Muscle of back (tissue), 13 donors: ENCODE measurements at places on chromosomes 2 and 18.
A peak's percentile ranks its signal among the peaks of the same experiment; 100 is the strongest.

DNA sequence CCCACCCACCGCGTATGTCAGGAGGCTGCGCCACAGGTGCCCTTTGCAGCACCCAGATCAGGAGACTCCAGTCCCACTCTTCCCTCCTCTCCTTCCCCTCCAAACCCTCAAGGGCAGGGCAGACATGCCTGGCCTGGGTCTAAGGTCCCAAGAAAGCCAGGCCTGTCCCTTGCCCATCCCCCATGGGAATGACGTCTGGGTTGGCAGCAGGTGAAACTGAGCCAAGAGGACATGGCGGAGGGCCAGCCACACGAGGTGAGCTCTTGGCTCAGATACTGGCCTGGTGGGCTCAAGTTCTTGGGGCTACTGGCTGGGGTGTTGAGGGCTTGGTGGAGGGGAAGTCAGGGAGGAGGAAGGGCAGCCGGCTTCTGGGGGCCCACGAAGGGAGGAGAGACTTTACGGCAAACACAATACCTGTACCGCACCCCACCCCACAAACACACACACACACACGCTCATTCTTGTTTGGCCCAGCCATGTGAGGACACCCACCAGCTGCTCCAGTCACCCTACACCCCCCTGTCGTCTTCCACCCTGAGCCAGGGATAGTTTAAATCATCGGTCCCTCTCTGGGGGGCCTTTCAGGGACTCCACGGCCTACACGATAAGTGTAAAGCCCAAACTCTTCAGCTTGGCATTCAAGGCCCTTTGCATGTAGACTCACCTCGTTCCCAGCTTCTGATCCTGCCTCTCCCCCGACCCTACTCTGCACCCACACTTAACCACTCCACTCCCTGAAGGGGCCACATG lies 24.1 kb upstream of the TNS1 start:
- DNase-seq = peak; percentile 6

DNA sequence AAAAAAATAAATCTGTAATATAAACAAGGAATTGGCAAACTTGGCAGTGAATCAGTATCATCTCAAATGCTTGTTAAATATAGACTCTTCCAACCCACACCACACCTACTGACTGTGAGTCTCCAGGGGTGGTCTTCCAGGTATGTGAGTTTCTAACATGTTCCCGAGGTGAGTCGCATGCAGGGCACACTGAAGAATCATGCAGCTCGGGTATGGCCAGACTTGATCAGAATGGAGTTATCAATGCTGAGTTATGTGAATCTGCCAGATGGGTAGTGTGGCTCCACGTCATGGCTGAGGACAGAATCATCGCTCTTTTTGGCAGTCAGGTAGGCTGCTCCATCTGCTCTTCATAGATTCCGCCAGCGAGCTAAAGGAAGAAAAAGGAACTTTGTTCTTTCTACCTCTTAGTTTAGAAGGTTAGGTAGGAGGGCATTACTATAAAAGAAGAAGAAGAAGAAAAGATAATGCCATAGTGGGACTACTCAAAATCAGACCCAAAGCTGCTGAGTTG lies 1279.7 kb upstream of the ZEB2 start:
- DNase-seq = no peak

DNA sequence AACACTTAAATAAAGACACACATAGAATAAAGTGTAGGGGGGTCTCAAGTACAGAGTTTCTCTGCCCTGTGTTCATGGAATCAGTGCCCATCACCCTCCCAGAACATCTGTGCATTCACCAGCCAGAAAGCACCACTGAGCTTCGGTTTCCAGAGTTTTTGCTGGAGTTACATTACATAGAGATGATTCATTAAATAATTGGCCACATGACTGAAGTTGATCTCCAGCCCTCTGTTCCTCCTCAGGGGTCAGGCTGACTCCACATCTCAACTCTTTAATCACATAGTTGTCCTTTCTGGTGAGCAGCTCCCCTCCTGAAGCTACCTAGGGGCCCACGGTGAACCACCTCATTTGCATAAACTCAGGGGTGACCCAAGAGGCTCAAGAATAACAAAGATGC lies 129.8 kb downstream of the METTL4 start:
- no peak for DNase-seq

DNA sequence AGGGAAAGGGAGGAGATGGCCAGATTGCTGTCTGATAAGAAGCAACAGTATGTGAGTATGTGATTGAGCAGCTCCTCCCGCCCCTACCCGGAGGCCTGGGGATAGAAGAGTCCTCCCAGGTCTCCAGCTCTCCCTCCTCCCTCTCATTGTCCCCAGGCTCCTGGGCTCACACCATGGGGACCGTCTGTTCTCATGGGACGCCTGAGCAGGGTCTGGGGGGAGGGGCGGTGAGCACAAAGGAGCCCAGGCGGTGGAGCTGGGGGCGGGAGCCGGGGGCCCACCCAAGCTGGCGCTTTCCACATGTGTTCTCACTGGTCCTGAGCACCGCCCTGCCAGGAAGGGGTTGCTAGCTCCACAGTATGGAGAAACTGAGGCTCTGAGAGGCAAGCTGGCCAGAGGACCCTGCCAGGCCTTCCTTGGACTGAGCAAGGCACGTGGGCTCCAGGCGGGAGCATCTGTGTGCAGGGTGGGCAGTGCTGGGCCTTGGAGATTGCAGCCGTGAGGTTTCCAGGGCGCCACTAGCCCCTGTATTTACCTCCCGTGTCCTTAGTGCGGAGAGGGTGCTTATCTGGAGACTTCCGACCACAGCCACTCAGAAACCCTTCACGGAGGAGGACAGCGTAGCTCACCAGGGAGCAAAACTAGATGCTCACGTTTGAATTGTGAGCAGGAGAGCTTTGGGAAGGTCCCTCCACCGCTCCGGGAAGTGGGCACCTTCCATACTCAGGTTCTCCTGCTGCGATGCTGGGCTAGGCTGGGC lies 37.4 kb downstream of the PDIA6 start:
- DNase-seq = no peak

GRCh38 chr2:134926231-134926931 lies 7.8 kb downstream of the CCNT2 start:
- peak; percentile 4 for DNase-seq

GRCh38 chr18:67400502-67401117 lies 115.9 kb downstream of the DSEL start:
- no peak for DNase-seq

DNA sequence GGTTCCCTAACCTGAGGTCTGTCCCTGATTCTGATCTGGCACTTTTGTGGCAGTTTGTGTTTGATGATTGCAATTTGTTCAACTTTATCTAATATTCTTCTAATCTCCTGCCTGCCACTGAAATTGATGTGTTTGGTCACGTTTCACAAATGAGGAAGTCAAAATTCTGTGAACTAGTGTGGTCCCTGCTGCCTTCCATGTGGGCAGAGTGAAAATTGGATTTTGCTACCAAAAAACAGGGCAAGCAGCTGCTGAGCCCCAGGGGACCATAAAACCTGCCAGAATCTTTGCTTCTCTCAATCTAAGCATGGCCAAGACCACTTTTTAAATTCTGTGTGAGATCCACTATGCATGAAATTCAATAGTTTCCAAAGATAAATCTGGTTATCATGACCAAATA lies 195.5 kb upstream of the CYRIA start:
- peak; percentile 3 for DNase-seq

DNA sequence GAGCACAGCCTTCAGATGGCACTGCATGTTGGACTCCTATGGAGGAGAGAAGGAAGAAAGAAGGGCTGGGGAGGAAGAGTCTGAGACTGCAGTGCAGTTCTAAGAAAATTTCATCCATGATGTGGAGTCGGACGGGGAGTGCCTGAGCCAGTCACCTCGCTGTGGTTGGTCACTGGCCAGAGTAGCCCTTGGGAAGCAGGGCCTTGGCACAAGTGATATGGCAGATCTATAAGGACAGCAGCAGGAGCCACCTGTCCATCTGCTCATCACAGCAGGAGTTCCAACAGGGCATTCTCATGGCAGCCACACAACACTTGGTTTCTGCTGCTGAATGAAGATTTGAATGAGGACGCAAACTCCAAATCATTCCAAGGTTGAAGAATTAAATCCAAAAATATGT lies 314.8 kb downstream of the CYP26B1 start:
- no peak for DNase-seq

DNA sequence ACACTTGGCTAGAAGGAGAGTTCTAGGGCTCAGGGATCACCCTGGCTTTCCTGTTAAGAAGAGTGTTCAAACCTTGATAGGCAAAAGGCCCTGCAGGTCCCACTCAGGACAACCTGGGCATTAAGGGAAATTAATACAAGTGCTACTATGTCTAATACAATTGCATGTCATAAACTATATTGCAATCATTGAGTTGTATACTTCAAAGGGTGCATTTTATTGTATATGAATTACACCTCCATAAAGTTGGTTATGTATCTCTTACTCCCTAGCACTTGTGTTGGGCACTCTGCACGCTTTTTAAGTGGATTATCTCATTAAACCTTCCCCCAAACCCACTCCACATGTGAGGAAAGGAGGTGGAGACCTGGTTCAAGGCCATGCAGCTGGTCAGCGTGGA lies 172.1 kb upstream of the GLI2 start:
- no peak for DNase-seq

DNA sequence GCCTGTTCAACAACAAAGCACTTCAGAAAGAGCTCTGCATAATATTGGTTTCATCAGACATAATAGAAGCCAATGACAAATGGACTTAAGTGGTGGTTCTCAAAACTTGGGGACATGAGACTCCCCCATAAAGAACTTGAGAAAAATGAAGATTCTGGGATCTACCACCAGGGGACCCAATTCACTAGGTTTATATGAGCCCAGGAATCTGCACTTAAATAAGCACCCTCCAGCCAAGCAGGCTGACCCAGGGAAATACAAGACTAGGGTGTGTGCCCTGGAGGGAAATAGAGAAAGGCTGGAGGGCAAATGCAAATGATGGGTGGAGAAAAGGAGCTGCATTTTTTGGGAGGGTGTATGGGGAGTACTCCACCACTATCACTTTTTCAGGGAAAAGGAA lies 52.5 kb downstream of the SATB2 start:
- no peak for DNase-seq

DNA sequence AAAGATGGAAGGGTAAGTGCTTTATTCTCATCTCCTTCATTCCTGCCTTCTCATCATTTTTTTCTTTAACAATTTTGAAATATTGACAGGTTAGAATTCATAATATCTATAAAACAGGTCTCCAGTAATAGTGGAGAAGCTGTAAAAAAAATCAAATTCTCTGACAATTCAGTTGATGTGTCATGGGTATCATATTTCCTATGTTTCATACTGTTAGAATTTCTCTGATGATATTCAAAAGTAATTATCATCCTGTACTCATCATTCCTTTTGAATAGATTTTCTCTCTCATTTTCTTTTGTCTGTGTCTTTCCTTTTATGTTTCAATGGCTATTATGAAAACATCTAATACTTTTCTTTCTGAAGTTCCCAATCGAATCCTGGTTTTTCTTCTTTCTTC lies 97.7 kb downstream of the CPS1 start:
- no peak for DNase-seq

DNA sequence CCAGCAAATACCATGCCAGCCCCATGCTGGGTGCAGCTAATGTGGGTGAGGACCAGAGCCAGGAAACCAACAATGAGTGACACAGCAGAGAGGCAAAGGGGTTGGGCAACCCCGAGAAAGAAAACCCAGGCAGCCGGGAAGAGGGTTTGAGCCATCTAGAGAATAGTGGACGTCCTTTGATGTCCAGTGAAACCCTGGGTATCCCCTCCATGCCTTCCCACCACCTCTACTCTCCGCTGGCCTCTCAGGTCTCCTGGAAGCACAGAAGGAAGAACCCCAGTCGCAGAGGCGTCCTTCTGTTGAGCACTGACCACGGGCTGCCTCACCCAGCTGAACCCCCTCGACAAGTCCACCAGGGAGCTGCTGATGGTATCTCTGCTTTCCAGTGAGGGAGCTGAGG lies 657.4 kb upstream of the ID2 start:
- DNase-seq = no peak

DNA sequence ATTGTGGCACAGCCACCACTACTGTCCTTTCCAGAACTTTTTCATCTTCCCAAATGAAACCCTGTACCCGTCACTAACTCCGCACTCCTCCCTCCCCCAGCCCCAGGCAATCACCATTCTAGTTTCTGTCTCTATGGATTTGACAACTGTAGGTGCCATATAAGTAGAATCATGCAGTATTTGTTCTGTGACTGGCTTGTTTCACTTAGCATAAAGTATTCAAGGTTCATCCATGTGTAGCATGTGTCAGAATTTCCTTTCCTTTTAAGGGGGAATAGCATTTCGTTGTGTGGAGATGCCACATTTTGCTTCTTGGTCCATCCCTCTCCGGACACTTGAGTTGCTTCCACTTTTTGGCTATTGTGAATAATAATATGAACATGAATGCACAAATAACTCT lies 842 bp upstream of the CKAP2L start:
- no peak for DNase-seq

DNA sequence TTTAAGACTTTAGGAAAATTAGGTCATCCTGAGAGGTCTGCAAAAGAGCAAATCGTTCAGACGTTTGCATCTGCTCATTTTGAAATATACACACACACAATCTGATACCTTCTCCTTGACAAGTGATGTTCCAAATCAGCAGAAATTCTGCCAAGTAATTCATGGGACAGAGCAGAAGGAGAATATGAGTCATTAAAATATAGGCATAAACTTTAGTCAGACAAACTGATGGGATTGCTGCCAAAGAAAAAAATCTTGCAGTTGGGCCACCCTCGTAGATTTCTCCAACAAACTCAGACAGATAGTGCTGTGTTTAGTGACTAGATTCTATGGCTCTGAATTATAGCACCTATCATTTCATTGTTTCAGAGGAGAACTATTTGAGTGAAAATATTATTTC lies 336.3 kb downstream of the NYAP2 start:
- peak; percentile 71 for DNase-seq

GRCh38 chr2:66888791-66889631 lies 454.1 kb downstream of the MEIS1 start:
- DNase-seq = peak; percentile 95

DNA sequence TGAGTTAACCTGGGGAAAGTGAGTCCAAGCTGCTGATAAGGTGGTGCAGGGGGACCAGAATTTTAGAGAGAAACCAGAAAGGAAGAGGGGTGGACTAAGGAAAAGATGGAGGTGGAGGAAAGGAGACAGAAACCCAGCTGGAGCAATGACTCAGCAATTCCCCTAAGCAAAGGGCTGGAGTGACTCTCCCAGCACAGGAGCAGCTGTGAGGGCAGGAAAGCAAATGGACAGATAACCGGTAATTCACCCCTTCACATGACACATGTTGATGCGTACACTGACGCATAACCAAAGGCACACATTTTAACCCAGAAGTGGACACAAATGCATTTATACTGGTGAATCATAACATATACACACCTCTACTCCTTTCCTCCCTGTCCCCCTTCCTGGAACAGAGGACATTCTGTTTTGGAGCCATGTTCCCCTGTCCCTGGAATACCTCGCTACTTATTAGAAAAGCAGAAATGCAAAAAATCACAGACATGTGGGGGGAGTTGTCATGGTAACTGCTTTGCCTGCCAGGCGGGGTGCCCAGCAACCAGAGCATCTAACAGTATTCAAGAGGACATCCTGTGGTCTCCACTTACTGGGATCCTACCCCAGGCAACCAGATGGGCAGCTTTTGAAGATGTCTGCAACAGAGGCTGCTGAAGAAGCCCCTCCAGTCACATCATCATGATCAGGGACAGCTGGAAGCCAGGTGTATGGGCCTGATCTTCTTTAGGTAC lies 4.7 kb downstream of the CDK5R2 start:
- DNase-seq = no peak

- DNase-seq = no peak
Measured at GRCh38 chr2:198731842-198732399, 725.8 kb downstream of the SATB2 start.
